HCEC 1CT (cell line): ENCODE measurements at places on chromosomes 11 and 22.

- no peak for DNase-seq
These were observed 28.0 kb downstream of the CHID1 start for GRCh38 chr11:882596-882995.

DNA sequence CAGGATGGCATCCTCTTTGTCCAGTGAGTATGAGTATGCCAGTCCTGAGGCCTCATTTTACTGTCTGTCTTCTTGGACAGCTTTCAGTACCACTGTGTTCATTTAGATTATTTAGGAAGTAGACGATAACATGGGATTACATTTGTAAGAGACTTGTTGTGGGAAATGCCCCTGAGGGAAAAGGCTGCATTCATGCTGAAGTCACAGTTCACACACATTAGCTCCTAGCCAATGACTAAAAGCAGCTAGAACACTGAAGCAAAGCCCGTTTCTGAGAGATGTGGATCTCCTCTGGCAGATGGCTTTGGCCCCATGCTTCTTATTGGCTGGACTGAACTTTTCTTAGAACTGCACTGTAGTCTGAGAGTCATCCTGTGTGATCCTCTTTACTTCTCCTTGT lies 242.4 kb downstream of the FAM76B start:
- DNase-seq, result no peak

DNA sequence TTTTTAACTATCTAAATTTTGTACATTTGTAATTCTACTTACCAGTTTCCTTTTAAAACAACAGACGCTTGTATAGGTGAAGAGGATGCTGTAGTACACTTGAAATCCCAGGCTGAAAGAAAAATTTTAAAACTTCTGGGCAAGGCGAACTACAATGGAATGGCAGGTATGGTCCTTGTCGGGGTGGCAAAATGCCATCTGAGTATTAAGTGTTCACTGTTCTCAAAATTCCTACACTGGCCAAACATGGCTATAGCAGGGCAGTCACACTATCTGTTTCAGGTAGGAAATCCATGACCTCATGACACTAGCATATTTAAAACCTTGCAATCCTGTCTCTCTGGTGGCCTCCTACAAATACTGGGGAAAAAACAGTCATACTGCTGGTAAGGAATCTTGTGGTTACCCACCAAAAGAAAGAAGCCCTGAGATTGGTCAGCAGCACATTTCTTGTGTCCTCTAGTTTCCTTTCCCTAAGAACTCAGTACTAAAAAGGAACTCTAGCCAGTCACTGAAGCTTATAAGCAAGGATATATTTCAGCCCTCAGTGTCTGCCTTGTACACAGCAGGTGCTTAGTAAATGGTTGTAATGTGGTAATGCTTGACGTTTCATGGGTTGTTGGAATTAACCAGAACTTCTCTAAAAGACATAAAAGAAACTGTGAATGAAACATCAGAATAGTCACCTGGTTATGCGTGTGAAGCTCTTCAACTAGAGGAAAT lies 5.2 kb upstream of the ZC3H12C start:
- peak; percentile 81 for DNase-seq

DNA sequence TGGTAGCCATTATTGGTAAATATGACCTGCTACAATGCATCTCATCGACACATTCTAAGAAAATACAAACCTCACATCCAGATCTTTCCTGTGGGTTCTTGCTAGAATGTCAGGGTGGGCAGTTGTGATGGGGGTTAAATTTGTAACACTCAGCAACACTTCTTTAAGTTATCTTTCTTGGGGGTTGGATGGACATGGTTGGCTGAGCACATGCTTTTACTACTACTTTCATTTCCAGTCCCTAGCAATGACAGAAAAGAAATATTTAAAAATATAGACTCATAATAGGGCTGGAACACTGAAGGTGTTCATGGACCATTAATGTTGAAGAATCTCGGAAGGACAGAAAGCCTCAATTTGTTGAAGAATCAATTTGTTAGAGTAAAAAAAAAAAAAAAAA lies 57.6 kb downstream of the APOL3 start:
- no peak for DNase-seq

DNA sequence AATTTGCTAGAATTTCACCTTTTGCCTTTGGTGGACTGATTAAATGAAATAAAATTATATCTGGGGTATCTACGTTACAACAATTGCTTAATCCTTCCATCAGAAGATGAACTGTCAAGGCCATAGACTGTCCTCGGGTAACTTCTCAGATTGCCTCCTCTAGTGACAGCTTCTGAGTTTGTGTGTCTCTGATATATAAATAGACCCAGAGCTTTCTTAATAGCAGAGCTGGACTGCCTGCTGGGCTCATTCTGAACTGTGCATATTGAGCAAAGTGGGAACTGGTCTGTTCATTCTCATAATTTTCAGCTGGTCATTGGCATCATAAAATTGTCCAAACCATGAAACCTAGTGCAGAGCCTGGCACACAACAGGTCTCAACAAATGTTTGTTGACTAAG lies 99.1 kb upstream of the GRAMD1B start:
- no peak for DNase-seq

DNA sequence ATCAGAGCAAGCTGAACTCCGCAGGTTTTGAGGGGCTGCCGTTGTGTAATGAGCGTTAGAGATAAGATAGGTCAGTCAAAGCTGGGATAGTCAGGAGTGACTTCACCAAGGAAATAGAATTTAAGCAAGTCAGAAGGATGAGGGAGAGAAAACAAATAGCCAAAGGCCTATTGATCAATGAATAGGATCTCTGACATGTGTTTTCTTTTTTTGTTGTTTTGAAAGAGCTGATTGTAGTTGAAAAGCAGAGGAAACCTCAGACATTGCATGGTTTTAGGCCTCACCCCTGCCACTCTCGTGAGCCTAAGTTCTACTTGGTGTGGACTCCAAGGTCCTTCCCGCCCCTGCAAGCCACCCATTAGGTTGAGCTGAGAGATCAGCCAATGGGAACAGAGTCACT lies 3.2 kb downstream of the EIF3L start:
- DNase-seq, result no peak

- DNase-seq, result no peak
These were observed 91.7 kb upstream of the SHISAL1 start for GRCh38 chr22:44404341-44405020.

DNA sequence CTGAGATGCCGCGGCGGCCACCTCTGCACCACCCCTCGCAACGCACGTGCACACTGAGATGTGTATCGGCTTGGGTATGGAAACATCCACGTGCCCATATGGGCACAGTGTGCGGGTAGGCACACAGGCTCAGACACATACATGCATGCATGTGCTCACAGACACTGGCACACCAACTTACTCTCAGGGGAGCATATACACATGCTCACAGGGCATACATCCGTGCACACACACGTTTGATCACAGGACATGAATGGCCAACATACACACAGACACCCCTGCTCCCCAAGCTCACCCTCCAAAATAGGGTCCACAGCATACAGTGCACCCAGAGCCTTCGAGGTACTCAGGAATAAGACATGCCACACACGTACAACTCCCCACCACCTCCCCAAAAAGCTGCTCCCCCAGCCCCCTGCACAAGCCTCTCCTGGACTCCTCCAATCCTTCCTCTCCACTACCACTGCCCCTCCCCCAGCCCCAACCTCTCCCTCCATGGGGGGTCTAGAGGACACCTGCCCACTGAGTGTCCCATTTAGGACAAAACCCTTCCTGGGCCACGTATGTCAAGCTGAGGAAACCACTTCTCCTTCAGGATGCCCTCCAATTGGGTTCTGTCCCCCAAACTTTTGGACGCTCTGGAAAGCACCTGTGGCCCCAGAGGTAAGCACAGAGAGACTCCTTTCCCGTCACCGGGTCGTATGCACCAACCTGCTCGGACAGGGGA lies 53.1 kb downstream of the SLC22A12 start:
- DNase-seq, result no peak

DNA sequence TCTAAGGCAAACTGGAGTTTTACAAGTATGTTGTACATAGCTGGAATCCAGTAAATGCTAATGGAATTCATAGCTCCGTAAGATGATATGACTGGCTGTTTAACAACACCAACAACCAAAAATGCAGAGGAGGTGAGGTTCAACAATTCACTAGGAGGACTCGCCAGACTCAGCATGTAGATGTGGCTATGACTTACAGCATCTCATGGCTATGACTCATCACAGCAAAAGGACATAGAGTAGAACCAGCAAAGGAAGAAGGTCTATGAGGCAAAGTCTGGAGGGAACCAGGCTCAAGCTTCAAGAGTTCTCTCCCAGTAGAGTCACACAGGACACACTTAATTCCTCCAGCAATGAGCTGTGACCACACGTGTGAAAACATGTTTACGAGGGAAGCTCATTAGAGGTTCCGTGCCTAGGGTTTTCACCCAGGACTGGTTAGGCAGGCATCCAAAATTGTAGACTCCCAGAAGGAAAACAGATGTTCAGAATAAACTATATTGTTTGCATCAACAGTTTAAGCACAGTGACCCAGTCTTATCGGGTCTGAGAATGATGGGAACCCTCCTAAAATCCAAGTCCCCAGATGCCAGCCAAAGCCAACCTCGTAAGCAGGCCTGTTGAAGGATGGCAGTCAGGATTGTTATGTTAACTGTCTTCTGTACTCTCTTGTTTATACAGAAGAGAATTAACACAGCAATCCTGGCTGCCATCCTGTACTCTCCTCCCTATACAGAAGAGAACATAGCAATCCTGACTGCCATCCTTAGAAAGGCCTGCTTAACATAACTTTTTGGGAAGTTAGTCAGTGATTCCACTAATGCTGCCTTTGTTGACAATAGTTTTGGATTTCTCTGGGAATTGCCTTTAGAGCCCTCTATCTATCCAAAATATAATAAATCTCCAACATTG lies 116.6 kb downstream of the LARGE1 start:
- DNase-seq, result no peak

GRCh38 chr11:48036011-48036410 lies 55.7 kb downstream of the PTPRJ start:
- DNase-seq, result no peak

DNA sequence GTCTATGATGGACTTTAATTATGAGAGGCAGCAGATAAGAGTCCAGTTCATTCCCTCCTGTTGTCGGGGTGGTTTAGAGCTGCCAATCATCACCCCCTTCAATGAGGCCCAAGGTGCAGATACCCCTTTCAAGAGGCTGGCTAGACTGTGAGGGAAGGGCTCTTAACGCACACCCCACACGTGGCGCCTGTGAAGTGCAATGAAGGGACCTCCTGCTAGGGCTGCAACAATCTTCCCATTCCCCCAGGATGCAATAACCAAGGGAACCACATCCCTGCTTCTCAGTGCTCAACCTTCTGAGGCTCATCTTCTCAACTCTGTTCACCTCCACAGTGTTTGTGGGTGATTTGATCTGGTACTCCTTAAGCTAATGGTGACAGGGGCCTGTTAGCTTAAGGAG lies 19.0 kb downstream of the TENM4 start:
- no peak for DNase-seq

DNA sequence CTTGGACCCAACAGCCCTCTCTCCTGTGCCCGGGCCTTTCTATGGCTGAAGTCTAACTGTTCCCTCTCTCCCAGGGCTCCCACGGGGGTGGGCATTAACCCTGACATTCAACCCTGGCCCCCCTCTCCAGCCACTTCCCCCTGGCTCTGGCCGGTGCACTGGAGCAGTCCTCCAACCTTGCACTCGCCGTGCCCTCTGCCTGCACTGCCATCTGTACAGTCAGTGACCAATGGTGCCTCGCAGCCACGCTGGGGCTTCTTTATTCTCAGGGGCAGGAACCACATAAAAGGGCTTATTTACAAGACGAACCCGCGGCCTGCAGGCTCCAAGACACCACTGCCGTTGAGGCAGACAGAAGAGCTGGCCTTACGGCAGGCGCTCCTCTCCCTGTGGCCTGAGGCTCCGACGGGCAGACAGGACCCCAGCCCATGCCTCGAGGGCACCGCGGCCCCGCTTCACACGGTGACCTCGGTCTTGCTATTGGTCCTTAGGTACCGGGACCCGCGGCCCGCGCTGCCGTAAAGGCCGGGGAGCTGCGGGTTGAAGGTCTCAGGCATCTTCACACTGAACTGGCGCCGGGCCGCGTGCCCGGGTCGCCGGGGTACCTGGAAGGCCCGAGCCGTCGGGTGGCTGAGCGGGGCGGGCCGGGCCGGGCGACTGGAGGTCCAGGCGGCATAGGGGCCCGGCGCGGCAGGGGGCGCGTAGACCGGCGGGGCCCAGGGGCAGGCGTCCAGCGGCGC lies 5.4 kb downstream of the SHISA8 start:
- no peak for DNase-seq

DNA sequence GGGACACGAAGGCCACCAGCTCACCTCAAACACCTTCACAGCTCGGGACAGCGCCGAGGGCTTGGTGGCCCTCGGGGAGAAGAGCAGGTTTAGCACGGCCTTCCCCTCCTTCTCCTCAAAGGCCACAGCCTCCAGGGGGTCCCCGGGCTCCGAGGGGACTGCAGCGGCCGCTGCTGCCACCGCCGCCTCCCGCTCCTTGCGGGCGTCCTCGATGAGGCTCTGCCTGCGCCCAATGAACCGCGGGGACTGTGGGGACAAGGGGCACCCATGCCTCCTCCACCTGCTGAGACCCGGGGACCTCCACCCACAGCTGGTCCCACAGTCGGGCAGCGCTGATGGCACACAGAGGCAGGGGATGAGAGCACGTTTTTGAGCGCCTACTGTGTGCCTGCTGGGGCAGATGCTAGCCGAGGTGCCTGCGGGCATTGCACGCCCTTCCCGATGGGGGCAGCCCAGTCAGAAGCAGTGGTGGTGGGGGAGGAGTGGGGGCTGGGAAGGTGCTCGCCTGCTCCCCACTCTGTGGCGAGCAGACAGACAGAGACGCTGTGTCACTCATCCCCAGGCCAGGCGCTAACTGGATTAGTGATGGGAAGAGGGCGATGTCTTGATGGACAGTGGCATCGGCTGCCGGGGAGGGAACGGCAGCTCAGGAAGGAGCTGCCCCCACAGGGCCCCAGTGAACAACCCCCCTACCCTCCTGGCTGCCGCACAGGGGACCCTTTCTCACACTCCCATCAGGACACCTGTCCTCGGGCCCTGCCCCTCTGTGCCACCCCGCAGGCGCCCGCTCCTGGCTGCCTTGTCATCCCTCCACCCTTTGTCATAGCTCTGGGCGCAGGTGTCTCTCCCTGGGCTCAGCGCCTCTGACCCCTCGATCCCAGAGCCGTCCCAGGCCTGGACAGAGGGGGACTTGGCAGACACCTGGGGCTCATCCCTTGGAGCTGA lies 1.7 kb downstream of the TH start:
- DNase-seq, result no peak

- DNase-seq, result peak; percentile 56
These were observed 2.0 kb downstream of the CTNND1 start for GRCh38 chr11:57763568-57763967.

DNA sequence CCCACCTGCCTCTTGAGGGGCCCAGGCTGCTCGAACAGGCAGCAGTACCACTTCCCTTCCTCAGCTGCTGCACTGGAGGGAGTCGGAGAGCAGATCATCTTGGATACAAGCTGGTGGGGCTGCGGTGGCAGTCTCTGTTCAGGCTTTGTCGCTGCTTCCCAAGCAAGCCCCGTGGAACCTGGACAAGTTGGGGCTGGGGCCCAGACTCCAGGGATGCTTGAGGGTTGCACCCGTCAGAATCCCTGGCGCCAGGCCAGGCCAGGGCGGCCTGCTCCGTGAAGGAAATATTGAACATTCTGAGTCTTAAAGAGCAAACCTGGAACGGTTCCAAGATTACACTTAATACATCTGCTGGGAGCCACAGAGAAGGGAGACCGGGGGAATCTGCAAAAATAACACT lies 310.1 kb upstream of the SORL1-AS1 start:
- DNase-seq, result no peak

- DNase-seq, result peak; percentile 28
These were observed 585 bp downstream of the CYB5R3 start for GRCh38 chr22:42648368-42649245.
